GM23248 (cell line): ENCODE measurements at places on chromosomes 3 and 15.

DNA sequence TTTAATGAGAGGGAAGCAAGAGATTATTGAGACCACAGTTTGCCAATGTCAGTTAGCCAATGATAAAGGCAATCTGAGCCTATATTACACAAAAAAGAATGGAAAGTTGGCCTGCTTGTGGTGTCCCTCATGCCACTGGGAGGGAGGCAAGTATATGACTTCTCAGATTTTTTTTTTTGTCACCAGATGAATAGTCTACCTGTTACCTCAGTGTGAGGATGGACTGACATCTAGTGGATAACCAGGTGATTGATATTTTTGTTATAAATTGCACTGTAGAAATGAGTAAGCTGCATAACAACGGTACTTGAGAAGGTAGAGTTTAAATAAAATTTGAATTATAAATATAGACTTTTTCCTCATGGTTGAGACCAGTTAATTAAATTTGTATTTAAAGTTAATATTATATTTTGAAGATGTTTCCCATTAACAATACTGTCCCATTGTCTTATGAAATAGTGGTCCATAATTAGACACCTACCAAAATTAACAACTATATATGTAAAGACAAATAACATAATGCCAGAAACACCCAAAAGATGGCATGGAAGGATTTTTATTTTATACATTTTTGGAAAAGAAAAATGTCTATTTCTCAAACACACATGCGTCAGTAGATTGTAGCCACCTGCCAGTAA, 237.8 kb upstream of the GADL1 start:
- DNase-seq = peak; percentile 67

DNA sequence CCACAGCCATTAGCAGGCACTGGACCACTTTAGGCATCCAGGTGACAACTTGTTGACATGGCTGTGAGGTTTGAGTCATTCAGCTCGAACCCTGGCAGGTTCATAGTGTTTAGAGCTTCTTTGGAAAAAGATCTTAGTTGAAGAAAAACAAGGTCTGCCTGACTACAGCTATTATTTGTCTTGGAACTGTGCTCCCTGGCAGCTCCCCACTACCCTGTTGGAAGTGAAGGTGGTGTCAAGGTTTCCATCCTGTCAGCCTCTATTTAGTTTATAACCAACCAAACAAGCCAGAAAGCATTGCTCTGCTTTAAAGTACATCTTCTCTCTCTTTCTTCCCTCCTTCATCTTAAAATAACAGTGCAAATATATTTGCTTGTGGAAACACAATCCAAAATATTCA, 56.8 kb downstream of the KAT2B start:
- DNase-seq = no peak

DNA sequence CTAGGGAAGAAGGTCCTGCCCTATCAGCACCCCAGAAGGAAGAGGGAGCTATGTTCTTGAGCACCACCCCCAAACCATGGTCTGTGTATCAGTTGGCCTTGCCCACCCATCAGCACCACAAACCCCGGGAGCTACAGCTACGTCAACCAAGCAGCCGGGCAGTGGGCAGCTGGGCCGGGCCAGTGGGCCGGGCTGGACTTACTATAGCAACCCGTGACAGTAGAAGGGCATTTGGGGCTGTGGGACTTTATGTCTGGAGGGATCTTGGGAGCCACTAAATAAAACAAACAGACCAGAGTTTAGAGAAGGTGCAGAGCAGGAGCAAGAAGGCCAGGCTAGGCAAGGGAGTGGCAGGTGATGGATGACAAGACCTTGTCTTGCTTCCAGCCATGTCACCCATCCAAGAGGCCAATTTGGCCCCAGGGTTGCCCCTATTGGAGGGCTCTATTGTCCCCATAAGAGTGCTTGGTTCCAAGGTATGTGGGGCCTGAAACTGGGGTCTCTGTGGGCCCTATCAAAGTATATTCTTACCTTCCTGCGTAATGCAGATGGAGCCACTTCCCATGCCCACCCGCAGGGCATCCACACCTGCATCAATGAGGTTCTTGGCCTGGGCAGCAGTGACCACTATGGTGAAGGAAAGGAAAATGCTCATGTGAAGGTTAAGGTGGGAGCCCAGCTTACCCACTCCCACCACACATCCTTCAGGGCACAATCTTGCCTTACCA, 3.2 kb downstream of the IMPDH2 start:
- DNase-seq = no peak

DNA sequence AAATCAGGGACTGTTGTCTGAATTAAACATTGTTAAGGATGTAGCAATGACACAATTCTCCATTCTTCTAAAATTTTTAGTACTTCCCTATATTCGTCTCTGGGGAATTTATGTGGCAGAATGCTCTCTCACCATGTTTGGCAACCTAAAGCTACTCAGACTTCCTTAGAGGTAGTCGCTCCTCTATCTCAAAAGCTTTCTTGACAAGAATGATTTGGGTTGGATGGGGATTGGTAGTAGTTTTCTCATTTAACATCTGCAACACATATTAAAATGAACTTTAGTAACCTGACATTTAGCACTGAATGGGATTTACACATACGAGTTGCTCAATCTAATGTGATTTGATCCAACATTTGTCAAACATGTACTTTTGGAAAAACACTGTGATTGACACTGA, 233.3 kb downstream of the RBMS3 start:
- DNase-seq = peak; percentile 57

- no peak for DNase-seq
These were observed 419.8 kb upstream of the NR2F2 start for GRCh38 chr15:95910643-95911212.

GRCh38 chr3:140391061-140391460, 286.8 kb upstream of the TRIM42 start:
- DNase-seq = no peak

- DNase-seq = peak; percentile 19
These were observed 101.9 kb upstream of the KCNMB2 start for GRCh38 chr3:178434206-178434805.

DNA sequence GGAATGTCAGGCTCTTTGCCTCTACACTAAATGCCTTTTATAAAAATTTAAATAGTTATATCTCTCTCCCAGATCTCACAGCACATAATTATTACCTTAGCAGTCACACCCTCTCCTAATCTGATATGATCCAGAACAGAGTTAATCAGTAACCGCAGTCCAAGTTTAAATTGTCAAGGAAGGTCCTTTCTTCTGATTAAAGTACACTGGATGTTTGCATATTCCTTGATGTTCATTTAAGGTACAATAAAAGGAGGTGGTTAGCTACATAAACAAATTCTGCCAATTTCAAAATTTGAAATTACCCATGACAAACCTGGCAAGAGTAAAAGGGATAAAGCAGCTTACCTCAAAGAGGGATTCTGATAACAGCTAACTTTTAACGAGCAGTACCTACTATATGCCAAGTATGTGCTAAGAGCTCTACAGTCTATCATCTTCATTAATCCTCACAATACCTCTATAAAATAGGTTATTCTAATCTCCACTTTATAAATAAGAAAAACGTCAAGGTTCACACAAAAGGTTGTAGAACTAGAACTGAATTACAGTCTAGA, 4.3 kb downstream of the GOLIM4 start:
- no peak for DNase-seq

DNA sequence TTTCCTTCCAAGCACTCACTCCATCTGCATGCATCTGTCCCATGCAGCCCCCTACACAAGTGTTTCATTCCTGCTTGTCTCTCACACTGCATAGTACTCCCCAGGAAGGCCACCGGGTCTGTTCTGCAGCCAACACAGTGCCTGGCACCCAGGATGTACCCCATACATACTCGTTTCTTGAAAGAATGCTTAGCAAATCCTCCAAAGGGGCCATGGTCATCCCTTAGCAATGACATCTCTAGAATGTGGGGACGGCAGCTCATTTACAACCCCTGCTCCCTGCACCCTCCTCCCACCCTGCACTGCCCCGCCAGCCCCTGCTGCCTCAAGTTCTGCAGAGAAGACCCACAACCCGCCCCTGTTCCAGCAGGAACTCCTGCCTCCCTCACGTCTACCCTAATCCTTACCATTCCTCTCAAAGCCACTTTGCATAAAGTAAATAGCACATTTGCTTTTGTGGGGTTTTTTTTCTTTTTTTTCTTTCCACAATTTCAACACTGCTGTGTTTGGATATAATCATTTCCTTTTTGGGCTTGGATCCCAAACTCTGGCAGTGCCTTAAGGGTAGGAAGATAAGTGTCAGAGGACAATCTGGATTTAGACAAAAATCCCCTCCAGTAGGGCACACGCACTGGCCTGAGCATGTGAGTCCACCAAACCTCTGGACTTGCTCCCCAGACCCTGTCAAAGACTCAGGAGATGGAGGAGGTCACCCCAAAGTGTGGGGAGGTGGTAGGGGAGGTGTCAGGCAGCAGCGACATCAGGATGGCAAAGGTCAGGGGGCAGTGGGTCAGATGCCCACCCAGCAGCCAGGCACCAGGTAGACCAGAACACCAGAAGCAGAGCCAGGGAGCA, 68.4 kb downstream of the MEGF11 start:
- peak; percentile 8 for DNase-seq

- peak; percentile 86 for DNase-seq
These were observed 960 bp downstream of the THBS1 start for GRCh38 chr15:39581793-39582285.

DNA sequence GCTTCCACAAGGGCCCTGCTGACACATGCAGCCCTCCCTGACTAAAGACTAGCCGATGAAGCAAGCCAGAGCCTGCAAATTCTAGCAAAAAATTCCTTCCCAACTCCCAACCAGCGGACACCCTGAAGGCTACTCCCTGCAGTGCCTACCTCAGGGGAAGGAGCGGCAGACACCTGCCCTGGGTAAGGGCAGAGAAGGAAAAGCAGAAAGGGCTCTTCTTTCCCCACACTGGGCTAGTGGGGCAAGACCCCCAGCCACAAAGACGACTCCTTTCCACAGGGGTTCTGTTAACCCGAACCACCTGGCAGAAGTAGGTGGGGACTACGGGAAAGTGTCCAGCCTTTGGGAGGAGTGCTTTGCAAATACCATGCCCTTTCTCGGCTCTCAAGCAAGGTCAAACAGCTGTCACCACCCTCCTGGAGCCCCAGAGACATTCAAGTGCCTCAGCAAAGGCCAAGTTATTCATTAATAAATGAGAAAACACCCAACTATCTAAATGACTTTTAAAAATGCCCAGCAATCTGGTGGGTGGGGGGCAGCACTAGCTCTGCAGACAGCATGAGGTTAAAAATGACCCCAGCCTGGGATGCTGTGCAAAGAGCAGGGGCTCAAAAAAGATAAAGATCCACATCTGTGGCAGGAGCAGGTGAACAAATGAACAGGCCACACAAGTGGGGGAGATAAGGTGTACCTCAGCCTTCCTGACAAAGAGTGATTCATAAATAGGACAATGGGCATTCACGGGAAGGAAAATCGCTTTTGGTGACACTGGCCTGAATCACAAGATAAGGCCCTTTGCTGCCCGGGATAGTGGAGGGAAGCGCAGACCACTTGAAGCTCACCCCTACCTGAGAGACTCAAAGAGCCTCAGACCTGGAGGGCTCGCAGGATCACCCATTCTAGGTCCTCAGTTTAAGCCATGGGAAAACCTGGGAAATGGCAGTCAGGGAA, 33.0 kb downstream of the CCDC12 start:
- DNase-seq = no peak

- no peak for DNase-seq
These were observed 193.8 kb upstream of the PPP2R3A start for GRCh38 chr3:135771760-135772159.

DNA sequence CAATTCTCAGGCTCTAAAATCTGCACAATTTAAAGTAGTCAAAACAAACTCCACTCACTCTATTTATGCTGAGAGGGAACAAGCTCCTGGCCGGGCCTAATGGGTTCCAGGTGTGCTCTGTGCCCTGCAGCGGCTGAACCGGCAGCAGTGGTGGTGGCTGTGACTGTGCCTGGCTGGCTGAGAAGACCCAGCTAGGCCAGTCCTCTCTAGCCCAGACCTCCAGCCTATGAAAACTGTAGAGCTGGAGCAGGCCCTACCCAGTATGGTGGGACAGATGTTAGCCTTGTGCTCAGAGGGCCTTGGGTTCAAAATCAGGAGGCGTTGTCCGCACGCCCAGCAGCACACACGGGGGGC, 37.0 kb downstream of the EPHB3 start:
- DNase-seq = no peak

GRCh38 chr3:133301194-133301593, 98.7 kb upstream of the BFSP2 start:
- DNase-seq = peak; percentile 71

- DNase-seq = no peak
These were observed 48.4 kb downstream of the GBE1 start for GRCh38 chr3:81713031-81713430.

DNA sequence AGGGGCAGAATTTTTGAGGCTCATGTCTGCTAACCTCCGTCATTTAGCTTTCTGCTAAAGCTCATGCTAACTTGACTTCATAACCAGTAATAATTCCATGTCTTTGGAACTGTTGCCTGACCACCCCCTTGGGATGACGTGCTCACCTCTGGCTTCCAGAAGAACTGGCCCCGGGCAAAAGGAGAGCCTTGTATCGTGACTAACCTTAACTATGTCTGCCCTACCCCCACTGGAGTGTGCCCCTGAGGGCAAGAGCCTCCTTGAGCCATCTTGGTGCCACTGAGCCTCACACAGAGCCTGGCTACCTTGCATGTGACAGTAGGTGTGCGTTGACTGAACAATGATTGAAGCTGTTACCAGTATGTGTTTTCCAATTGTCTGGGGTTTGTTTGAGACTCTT, 4.7 kb downstream of the LRRK1 start:
- DNase-seq = no peak

GRCh38 chr3:39142067-39142466, 11.3 kb downstream of the CSRNP1 start:
- no peak for DNase-seq

DNA sequence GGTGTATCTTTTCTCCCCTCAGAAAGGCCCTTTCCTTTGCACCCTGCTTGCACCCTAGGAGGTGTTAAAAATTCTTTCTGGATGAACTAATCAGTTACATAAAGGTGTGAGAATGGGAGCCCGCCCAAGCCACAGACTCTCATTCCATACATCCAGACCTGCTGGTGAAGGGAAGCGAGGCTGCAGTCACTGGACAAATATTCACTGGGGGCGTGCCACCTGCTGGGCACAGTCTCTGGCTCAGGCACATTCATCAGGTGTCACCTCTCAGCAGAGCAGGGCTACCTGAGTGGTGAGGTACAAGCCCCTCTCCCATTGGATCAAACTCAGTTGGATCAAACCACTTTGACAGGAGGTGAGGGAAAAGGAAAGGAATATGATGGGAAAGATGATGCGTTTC, 52.0 kb downstream of the NTRK3 start:
- no peak for DNase-seq
